Naive B cell (primary cell): ENCODE measurements at places on chromosomes 5 and 9.

- DNase-seq: no peak
Measured at GRCh38 chr5:39264528-39264927, 45.2 kb upstream of the FYB1 start.

DNA sequence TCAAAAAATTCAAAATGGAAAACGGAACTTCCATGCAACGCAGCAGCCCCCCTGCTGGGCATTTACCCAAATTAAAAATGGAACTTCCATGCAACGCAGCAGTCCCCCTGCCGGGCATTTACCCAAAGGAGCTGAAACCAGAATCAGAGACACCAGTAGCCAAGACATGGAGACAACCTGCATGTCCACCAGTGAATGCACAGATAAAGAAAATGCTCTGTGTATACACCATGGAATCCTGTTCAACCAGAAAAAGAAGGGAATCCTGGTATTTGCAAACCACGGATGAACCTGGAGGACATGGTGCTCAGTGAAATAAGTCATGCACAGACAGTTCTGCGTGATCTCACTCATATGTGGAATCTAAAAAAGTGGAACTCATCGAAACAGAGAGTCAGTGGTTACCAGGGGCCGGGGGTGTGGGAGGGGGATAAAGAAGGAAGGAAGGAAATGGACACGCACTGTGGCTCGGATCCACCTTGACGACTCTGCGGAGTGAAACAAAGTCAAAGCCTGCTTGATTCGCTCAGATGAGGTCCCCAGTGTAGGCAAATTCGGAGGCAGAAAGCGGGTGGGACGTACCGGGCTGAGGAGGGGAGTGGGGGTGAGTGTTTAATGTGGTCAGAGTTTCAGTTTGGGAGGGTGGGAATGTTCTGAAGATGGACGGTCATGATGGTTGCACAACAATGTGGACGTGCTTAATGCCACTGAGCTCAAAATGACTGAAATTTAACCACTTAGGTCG, 40.2 kb upstream of the EXOC3 start:
- peak; percentile 72 for DNase-seq

DNA sequence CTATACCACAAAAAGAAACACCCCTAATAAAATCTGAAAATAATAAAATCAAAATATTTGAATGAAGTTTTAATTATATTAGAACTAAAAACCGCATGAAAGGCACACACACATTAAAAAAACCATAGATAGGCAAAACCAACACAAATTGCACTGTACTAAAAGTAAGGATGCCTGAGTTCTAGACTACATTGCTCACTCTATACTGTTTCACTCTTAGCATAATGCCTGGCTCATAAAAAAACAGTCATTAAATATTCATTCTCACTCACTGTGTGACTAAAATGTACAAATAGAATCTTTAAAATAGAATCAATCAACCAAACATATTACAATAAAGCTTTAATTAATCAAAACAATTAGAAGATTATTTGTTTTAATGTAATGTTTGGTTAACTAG, 41.7 kb downstream of the CETN3 start:
- no peak for DNase-seq

DNA sequence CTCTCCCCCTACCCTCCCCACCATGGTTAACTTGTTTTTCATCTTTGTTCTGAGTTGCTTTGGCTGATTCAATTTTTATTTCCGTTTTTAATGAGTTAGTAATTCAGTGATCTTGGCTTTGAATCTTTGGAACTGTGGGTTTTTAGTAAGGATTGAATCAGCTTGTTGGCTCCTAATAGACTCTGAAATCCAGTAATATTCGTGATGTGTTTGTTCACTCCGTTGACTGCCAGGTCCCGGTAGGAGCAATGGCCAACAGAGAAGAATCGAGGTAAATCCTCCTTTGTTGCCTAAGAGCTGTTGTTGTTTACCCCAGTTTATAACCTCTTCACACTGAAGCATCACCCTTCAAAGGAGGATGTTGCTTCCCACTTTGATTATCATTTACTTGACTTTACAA, 92.7 kb downstream of the PCSK1 start:
- no peak for DNase-seq

GRCh38 chr5:14134083-14134482, 9.1 kb upstream of the TRIO start:
- no peak for DNase-seq

GRCh38 chr5:131265311-131265803, 1.5 kb downstream of the CDC42SE2 start:
- DNase-seq: peak; percentile 36

DNA sequence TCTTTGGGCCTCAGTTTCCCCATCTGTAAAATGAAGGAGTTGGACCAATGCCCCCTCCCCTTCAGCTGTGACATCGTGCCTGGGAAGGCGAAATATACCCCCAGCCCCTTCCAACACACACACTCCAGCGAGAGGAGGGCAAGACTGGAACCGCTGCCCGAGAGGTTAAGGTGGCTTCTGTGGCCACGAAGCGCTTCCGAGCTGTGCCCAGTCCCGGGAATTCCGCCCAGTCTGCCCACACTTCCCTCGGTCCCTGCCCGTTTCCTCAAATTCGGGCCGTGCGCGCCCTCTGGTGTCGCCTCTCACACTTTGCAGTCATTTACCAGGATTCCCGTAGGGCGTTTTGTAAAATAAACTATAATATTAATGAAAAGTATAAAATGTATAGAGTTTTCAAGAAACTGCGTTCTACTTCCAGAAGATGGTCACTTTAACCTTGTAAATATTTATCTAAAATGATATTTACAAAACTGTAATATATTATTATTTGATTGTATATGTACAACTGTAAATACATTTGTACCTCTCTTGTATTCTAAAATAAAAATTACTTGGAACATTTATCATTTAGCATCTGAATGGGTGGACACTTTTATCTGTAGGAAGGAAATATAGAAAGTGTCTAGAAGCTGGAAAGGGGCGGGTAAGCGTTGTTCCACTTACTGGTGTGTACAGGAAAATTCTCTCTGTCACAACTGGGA, 11.0 kb upstream of the EXOSC2 start:
- peak; percentile 37 for DNase-seq

DNA sequence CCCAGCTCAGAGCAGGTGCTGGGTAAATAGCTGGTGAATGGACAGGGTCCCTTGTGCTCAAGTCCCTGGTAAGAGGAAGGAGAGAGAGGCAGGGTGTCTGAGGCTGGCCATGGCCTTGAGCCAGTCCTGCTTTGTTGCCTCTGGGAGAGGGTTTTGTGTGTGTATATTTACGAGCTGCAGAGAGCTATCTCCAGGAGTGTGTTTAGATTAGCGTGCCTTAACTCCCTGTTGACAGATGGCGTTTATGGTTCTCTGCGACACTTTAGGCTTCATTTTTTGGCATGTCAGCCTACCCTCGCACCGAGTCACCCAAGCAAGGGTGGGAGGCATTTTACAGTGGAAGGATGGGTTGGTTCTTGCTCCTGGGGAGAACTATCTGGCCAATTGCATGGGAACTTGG, 22.2 kb downstream of the HMCN2 start:
- no peak for DNase-seq

DNA sequence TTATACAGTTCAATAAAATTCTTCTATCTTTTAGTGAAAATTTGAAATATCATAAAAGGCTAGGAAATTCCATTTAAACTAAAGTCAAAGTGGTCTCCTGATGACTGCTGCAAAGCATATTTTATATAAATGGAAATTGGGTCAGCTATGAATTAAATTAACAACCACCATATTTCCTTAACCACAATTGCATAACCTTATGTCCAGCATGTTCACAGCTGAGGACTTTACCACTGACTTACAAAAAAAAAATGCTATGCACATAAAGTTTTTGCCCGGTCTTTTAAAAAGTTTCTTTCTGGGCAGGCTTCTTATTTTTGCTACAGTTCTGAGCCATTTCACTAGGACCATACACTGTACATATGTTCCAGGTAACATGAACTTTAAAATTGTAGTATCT, 208.6 kb upstream of the RGMB start:
- no peak for DNase-seq

DNA sequence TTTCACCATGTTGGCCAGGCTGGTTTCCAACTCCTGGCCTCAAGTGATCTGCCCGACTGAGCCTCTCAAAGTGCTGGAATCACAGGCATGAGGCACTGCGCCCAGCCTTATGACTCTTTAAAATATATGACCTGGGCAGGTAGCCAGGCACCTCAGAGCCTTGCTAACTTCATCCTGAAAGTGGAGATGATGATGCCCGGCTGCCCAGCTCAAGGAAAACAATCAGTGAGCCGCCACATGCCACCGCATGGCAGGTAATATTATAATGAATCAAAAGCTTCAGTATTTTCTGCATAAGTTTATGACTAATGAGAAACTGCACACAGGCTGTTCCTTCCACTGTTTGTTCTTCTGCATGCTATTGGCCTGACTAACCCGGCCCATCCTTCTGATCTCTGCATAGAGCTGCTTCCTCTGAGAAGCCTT, 30.4 kb upstream of the DMRT1 start:
- no peak for DNase-seq

- no peak for DNase-seq
Measured at GRCh38 chr9:75930730-75931321, 40.4 kb downstream of the PCSK5 start.

- DNase-seq: no peak
Measured at GRCh38 chr5:14063138-14063537, 80.0 kb upstream of the TRIO start.

DNA sequence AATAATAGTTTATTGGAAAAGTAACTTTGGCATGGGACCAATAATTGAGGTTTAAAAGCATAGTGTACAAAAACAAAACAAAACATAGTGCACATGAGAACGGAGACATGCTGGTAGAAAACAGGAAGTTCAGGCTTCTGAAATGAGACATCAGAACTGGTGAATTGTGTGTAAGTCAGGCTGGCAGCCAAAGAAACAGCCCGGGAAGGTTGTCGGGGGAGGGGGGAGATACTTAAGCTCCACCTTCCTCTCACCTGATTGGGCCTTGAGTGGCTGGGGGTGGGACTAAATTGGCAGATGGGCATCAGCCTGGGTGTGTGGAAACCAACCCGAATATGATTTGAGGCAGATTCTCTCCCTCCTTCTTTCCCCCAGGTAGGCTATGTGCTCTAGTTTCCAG, 256.3 kb downstream of the SMARCA2 start:
- no peak for DNase-seq

DNA sequence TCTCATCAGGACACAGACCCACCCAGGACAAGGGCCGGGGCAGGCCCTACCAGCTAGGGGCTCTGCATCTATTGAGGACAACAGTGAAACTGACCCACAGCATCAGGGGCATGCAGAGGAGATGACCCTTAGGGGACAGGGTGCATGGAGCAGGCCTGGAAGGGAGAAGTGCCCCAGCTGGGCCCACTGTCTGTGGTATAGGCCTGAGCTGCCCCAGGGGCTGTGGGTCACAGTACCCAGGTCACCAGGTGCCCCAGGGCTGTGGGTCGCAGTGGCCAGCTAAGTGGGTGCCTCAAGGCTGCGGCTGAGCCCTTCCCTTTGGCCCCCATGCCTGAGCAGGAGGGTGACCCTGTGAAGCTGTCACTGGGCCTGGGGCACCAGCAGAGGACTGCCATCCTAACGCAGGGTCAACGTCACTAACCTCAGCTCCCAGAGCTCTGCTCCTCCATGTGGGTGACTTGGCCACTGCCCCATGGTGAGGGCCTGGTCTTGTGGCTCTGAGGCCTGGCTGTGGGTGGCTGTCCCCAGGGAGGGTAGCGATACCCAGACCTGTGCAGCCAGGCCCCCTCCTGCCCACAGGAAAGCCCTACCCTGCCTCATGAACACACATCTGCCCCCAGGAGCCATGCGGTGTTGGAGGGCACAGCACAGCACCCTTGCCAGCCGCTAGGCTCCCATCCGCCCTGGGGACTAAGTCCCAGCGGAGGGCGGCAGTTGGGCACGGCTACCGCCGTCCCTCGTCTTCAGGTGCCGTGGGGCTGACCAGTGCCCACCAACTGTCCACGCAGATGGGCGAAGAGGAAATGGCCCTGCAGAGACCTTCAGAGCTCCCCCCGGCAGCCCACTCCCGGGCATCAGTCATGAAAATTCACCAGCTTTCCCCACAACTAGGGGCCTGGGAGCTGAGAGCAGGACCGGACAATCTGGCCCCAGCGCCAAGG, 4.9 kb downstream of the EDF1 start:
- DNase-seq: no peak

DNA sequence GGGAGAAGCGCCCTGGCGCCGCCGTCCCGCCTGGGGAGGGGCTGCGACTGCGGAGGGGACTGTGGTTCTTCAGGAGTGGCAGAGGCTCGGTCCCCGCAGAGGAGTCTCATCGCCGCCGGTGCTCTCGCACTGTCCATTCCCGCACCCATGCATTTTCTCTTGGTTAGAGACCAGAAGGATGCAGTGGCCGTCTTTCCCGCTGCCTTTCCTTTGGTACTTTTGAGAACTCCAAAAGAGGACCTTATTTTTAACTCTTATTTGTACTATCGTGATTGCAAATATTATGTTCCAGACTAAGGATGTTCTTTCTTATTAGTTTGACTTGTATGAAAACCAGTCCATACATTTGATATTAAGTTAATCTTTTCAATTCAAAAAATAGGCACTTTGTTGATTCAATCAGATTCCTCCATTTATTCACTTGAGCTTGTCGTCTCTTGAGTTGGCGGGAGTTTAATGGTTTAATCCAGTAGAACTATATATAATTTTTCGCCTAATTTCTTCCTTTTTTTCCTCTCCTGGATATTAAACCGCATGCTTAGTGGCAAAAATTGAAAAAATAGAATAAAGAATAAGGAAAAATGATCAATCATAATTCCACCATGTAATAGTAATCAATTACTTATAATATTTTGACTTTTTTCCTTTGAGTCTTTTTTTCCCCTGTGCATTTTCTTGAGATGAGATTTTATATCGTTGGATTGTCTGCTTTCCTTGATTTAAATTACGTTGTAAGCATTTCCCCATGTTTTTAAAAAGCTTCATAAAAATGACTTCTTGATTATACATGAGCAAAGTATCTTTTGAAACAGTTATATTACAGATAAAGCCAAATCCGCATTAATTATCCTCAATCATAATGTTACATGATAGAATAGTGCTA, 861 bp downstream of the ZFYVE16 start:
- DNase-seq: no peak

DNA sequence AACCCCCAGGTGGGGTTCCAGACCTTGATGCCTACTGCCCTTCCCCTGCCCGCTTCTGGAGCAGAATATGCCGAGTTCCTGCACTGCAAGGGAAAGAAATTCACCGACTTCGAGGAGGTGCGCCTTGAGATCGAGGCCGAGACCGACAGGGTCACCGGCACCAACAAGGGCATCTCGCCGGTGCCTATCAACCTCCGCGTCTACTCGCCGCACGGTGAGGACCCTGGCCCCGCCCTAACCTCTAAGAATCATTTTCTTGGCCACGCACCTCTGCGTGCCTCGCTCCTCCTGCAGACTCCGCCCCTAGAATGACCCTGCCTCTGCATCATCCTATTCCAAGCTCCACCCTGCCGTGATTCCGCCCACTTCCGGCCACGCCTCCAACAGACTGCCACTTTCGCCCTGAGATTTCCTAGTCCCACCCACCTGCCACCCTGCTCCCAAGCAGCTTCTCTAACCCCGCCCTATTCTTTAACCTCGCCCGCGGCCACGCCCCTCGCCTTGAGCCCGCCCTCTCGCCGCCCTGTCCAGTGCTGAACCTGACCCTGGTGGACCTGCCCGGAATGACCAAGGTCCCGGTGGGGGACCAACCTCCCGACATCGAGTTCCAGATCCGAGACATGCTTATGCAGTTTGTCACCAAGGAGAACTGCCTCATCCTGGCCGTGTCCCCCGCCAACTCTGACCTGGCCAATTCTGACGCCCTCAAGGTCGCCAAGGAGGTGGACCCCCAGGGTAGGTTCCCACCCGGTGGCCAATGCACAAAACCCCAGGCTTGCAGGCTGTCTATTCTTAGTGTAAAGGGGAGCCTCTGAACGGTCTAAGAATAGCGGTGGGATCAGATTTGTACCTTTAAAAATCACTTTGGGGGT, 15.6 kb downstream of the DNM1 start:
- peak; percentile 85 for DNase-seq

- no peak for DNase-seq
Measured at GRCh38 chr5:39598661-39599248, 174.0 kb upstream of the DAB2 start.
